ENCODE measurements at places on chromosomes 3 and 15. TPM values are rescaled to one million over a fixed set of nuclear protein-coding genes. Genes with fewer than 3 reads are reported as not detected.

DNA sequence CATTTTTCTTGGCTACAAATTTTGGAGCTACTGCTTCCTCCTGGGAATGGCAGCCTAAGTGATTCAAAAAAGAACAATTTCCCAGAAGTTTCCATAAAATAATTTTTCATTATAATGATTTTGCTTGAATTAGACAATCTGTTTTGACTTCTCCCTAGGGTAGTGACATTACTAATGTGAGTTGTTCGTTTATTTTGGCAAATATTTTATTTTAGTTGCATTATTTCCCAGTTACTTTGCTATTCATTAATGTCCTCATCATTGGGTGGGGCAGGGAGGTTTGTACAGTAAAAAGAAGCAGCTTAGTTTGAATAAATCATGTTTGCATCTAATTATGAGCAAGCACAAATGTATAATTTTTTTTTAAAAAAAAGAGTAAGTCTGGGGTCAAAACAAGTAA, 686.6 kb downstream of the ROBO2 start:
- H3K27ac ChIP-seq, result no peak overlapping the region
- no peak for DNase-seq
- H3K27me3 ChIP-seq, result no peaks in the 10 kb centered on the region
- H3K4me1 ChIP-seq, result no peaks in the 10 kb centered on the region

- H3K27me3 ChIP-seq, result no peaks in the 10 kb centered on the region
- H3K4me1 ChIP-seq, result peaks cover 49% of the 10 kb centered on the region
- peak overlapping the region; percentile 98 for H3K27ac ChIP-seq
Observed at GRCh38 chr3:170355738-170356595, 1.5 kb upstream of the SKIL start.

GRCh38 chr3:149480326-149481017, 6.0 kb downstream of the TM4SF4 start:
- no peaks in the 10 kb centered on the region for H3K36me3 ChIP-seq
- DNase-seq, result peak; percentile 78
- H3K27me3 ChIP-seq, result no peaks in the 10 kb centered on the region
- no peak overlapping the region for H3K4me3 ChIP-seq
- peak overlapping the region; percentile 79 for H3K27ac ChIP-seq

- no peak overlapping the region for H3K27ac ChIP-seq
- H3K27me3 ChIP-seq, result no peaks in the 10 kb centered on the region
- no peak for DNase-seq
Observed at GRCh38 chr15:74207652-74208440, 5.3 kb upstream of the STRA6 start.

GRCh38 chr15:92808598-92809063, 91.5 kb upstream of the CHD2 start:
- peaks cover 44% of the 10 kb centered on the region for H3K4me1 ChIP-seq
- H3K4me3 ChIP-seq, result peak overlapping the region; percentile 75
- peak; percentile 51 for DNase-seq
- H3K36me3 ChIP-seq, result no peaks in the 10 kb centered on the region

GRCh38 chr3:107574650-107575049, 51.9 kb downstream of the BBX start:
- H3K27ac ChIP-seq, result no peak overlapping the region
- DNase-seq, result no peak
- no peaks in the 10 kb centered on the region for H3K36me3 ChIP-seq
- peaks cover 14% of the 10 kb centered on the region for H3K4me1 ChIP-seq

DNA sequence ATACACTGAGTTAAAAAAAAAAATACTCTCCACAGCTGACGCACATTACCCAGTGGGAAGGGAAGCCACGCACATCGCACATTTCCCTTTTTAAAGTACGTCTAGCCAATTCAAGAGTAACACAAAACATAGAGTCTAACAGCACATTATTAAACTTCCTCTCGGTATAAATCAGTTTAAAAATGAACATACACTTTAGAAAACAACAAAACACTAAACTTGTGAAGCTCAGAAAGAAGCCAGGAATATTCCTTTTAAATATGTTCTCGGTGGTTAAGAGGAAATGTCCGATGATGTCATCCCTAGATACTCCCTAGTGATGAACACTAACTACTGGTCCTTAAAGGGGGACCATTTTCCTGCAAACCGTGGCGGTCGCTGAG, 721 bp downstream of the MYEF2 start:
- peak overlapping the region; percentile 60 for H3K27ac ChIP-seq
- H3K4me3 ChIP-seq, result peak overlapping the region; percentile 75
- no peak for DNase-seq
- peaks cover 22% of the 10 kb centered on the region for H3K4me1 ChIP-seq
- no peaks in the 10 kb centered on the region for H3K36me3 ChIP-seq

DNA sequence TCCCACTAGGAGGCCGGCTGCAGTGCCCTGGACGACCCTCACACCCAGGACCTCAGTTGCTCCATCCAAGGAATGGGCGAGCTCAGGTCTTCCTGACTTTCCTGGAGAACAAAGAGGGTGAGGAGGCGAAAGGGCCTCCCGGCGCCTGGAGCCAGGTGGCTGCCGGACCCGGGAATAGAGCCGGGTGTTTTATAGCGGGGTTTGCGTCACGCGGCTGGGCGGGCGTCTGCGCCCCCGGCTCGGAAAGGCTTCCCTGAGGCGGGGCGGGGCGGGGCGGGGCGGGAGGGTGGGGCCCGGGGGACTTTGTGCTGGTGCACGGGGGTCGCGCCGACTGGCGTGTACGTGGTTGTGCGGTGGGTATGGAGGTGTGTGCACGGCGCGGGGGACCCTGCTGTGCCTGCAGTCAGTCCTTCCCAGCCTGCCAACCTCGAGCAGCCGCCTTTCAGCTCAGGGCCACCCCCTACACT, 4.6 kb upstream of the PRKCD start:
- no peak overlapping the region for H3K27ac ChIP-seq
- no peak overlapping the region for H3K4me3 ChIP-seq
- peaks cover 18% of the 10 kb centered on the region for H3K27me3 ChIP-seq
- no peaks in the 10 kb centered on the region for H3K36me3 ChIP-seq
- no peak for DNase-seq

DNA sequence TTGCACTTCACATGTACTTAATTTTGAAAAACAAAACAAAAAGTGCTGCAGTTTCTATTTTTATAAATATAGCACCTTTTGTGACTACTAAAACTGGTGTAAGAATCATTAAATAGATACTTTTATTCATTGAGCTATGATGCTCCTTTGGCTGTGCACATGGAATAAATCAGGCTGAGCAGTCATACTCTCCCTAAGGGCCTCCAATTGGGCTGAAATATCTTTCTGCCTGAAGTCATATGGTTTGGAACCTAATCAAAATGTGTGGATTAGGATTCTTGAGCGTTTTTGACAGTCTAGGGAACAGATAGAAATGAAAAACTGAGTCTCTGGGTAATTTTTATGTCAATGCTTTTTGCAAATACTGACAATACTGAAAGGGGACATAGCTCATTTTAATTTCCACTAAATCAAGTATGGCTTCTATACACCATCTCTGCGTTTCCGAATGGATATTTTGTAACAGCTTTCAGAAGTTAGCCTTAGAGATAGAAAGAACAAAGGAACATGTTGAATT, 392.2 kb upstream of the ROBO1 start:
- H3K36me3 ChIP-seq, result no peaks in the 10 kb centered on the region
- H3K27ac ChIP-seq, result no peak overlapping the region
- H3K4me3 ChIP-seq, result no peak overlapping the region

GRCh38 chr3:190180268-190180667, 59.6 kb upstream of the P3H2 start:
- no peak overlapping the region for H3K4me3 ChIP-seq
- peaks cover 3% of the 10 kb centered on the region for H3K27me3 ChIP-seq
- no peaks in the 10 kb centered on the region for H3K4me1 ChIP-seq
- H3K27ac ChIP-seq, result no peak overlapping the region
- no peak for DNase-seq

DNA sequence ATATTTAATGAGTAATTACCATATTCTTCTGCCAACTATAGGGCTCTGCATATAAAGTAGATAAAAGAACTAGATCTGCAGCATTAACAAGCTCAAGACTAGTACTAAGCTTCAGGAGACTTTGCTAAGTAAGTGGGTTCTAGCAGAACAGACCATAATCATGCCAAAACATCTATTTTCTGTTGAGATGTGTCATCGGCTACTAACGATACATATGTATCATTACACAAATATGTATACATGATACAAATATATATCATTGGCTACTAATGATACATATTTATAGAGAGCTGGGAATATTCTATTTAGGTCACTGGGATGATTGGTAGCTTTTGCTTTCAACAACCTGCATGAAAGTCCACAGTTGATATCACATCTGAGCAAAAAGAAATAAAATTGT, 185.8 kb upstream of the DCBLD2 start:
- no peak overlapping the region for H3K27ac ChIP-seq
- no peaks in the 10 kb centered on the region for H3K27me3 ChIP-seq
- no peak overlapping the region for H3K4me3 ChIP-seq
- no peak for DNase-seq
- no peaks in the 10 kb centered on the region for H3K4me1 ChIP-seq

DNA sequence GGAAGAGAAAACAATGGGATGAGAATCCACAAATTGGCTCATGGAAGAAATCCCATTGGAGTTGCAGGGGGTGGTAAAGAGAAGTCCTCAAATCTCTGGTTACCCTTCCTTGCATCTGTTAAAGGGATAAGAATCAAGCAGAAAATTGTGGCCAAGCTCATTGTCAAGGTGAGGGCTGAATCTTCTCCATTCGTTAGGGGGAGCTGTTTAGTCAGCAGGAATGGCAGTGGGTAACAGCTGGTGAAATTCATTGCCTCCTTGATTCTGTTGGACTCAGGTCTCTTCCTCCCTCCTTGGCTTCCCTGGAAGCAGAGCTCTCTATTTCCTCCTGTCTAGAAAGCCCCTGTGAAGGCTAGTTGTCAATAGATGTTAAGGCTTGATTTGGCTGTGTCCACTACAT, 343.1 kb upstream of the SEMA6D start:
- H3K36me3 ChIP-seq, result no peaks in the 10 kb centered on the region
- no peak overlapping the region for H3K4me3 ChIP-seq
- H3K27me3 ChIP-seq, result no peaks in the 10 kb centered on the region
- H3K4me1 ChIP-seq, result no peaks in the 10 kb centered on the region
- H3K27ac ChIP-seq, result no peak overlapping the region

GNAT1 gene
- not detected for total RNA-seq

TBC1D2B gene
- total RNA-seq, result 11.7 TPM
